H1 (cell line): ENCODE measurements at places on chromosomes 5 and 9. TPM values are rescaled to one million over a fixed set of nuclear protein-coding genes. Genes with fewer than 3 reads are reported as not detected.

Gene GMCL2
- 0.13 TPM in 1 of 2 replicates, not detected in the other for total RNA-seq

Gene LCNL1
- 0.15 TPM in 1 of 2 replicates, not detected in the other for total RNA-seq

Gene ERP44
- 14.1 and 15.6 TPM in 2 replicates for total RNA-seq

Gene TMEM171
- 1.0 and 1.5 TPM in 2 replicates for total RNA-seq

Gene DMRT3
- total RNA-seq = not detected in 2 replicates

Gene NRG2
- total RNA-seq = 0.21 and 0.54 TPM in 2 replicates

Gene SH3TC2
- total RNA-seq = 0.77 and 0.80 TPM in 2 replicates

Gene NPM1
- total RNA-seq = 4,042 and 4,211 TPM in 2 replicates

Gene FGF1
- 0.11 and 0.50 TPM in 2 replicates for total RNA-seq

GRCh38 chr5:38615981-38616451 is 59.6 kb upstream of the LIFR start:
- no peak overlapping the region for H3K27ac ChIP-seq
- H3K36me3 ChIP-seq = no peaks in the 10 kb centered on the region
- H3K27me3 ChIP-seq = no peaks in the 10 kb centered on the region
- no peak overlapping the region for H3K4me3 ChIP-seq
- DNase-seq = no peak
- H3K4me1 ChIP-seq = peaks cover 4% of the 10 kb centered on the region; the same call in 1 of the 2 replicates

DNA sequence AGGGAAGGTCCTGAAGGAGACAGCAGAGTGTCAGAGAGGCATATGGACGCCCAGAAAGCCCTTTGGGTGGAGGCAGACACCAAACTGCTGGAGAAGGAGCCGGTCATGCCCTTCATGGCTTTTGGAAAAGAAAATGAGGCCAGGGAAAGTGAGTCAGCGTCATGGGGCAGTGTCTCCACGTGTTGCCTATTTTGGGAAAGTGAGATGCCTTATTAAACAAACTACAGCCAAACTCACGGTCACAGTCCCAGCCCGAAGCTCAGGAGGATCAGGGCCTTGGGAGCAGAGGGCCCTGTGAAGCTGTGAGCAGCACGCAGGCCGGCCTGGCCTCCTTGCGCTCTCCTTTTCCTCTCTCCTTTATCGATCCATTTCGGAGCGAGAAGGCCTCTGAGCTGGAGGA is 25.0 kb downstream of the RGS3 start:
- no peaks in the 10 kb centered on the region for H3K36me3 ChIP-seq
- no peak overlapping the region for H3K4me3 ChIP-seq
- H3K27me3 ChIP-seq = no peaks in the 10 kb centered on the region
- peaks cover 7% of the 10 kb centered on the region for H3K4me1 ChIP-seq
- no peak for DNase-seq

DNA sequence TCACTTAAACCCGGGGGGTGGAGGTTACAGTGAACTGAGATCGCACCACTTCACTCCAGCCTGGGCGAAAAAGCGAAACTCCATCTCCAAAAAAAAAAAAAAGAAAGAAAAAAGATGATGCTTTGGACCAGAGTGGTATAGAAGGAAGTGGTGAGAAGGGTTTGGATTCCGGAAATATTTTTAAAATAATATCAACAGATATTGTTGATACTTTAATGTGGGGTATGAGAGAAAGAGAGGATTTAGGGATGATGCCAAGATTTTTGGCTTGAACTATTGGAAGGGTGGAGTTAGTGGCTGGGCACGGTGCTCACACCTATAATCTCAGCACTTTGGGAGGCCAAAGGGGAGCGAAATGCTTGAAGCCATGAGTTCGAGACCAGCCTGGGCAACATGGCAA is 49.6 kb upstream of the PLIN2 start:
- no peak overlapping the region for H3K4me3 ChIP-seq
- no peaks in the 10 kb centered on the region for H3K36me3 ChIP-seq
- no peaks in the 10 kb centered on the region for H3K27me3 ChIP-seq

DNA sequence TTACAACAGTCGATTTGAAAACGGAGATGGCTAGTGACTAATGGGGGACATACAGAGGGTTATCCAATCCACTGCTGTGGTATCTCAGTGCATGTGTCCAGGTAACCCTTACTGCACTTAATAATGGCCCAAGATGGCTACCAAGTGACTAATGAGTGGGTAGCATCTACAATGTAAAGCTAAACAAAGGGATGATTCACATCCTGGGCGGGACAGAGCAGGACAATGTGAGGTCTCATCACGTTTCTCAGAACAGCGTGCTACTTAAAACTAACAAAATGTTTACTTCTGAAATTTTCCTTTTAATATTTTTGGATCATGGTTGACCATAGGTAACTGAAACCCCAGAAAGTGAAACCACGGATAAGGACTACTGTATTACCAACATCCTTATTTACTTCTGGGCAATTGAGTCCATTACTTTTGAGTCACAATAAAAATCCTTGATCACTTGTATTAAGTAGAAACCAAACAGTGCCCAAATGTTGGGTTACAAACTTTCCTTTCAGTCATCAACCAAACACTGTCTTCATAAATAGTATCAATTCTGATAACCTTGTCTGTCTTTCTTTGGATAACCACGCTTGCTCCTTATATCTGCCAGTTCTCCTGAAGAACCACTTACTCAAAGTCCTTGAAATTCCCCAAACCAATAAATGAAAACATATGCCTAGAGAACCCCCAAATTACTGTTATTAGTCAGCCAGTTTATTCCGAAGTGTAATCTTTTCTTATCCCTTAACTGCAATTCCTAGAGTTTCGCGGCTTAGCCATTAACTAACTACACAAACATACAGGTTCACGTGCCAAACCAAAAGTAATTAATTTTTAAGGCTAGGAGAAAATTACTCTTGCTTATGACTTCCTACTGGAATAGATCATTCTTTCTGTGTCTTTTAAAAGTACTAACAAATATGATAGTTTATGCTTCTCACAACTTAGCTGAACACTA is 59.7 kb downstream of the ELL2 start:
- H3K27me3 ChIP-seq = no peaks in the 10 kb centered on the region
- no peak for DNase-seq
- H3K4me1 ChIP-seq = peaks cover 3% of the 10 kb centered on the region; the same call in 1 of the 2 replicates

DNA sequence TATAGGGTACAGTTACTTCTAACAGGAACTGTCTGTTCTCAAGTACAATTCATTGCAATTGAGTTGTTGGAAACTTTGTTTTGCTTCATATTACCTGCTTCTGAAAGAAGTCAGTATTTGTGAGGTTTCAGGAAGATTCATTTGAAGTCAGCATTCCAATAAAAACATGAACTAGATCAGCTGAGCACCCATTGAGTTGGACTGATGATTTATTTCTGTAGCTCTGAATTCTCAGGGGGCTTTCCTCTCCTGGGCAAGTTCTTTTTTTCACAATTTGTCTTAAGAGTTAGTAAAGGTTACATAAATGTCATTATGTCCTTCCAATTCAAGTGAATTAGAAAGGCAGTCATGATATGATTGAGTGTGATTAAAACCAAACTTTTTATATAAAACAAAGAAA is 16.2 kb upstream of the KIF2A start:
- no peaks in the 10 kb centered on the region for H3K27me3 ChIP-seq
- H3K4me1 ChIP-seq = no peaks in the 10 kb centered on the region
- no peak overlapping the region for H3K27ac ChIP-seq
- no peak for DNase-seq
- H3K36me3 ChIP-seq = no peaks in the 10 kb centered on the region

DNA sequence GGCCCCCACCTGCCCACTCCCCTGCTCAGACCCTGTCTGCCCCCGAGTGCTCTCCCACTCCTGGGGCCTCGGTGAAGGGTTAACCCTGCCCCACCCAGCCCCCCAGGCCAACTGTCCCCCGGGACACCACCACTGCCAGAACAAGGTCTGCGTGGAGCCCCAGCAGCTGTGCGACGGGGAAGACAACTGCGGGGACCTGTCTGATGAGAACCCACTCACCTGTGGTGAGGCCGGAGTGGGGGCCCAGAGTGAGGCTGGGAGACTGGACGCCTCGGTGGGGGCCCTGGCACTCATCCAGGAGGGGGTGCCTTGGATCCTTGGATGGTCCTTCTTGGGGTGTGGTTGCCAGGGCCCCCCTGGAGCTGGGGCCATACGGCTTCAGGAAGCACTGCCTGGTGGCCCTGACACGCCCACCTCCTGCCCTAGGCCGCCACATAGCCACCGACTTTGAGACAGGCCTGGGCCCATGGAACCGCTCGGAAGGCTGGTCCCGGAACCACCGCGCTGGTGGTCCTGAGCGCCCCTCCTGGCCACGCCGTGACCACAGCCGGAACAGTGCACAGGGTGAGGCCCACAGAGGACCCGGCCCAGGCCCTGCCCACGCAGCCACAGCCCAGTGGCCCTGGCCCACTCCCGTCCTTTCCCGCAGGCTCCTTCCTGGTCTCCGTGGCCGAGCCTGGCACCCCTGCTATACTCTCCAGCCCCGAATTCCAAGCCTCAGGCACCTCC is 2.1 kb downstream of the MAMDC4 start:
- H3K4me3 ChIP-seq = no peak overlapping the region
- no peak overlapping the region for H3K27ac ChIP-seq
- no peak for DNase-seq
- peaks cover 7% of the 10 kb centered on the region; the same call in 1 of the 2 replicates for H3K36me3 ChIP-seq

- H3K4me3 ChIP-seq = no peak overlapping the region
- no peak overlapping the region for H3K27ac ChIP-seq
- DNase-seq = no peak
- no peaks in the 10 kb centered on the region for H3K36me3 ChIP-seq
These were observed 93.4 kb downstream of the KCNIP1 start for GRCh38 chr5:170597109-170597751.

DNA sequence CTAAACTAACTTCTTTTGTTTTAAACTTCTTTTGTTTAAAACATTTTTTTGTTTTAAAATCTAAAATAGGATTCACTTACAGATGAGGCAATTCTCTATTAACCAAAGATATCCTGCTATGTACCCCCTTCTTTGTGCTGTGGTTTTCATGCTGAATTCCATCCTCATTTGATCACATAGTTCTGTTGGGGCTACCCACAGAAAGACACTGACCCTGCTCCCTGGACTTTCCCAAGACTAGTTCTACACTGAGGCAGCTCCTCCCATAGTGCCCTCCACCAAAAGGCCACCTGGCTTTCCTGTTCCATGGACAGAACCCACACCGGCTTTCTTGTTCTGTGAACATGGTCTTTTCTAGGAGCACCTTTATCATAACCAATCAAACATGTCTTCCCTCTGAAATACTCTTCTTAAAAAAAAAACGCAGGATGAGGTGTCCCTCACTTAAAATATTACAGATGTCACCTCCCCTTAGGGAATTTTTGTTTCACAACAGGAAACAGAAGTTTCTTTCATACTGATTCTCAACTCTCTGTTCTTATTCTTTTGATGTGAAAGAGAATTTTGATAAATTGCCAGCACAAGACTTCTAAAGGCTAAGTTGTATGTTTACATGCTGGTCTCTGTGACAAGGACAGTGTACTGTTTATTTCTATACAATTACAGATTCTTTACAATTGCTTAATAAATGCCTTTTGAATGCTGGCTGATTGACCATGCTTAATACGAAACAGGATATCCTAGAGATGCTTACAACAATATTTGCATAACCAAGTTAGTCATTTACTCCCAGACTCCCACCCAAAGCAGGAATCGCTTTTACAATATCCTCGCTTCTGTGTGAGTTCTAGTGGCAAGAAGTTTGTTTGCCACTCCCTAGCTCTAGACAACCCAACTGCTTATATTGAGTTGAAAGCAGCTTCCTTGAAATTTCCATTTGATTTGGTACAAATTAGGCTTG is 300.4 kb downstream of the DTWD2 start:
- H3K27ac ChIP-seq = no peak overlapping the region
- H3K4me3 ChIP-seq = no peak overlapping the region
- no peaks in the 10 kb centered on the region for H3K4me1 ChIP-seq
- no peak for DNase-seq
- no peaks in the 10 kb centered on the region for H3K36me3 ChIP-seq
- no peaks in the 10 kb centered on the region for H3K27me3 ChIP-seq

GRCh38 chr9:34927061-34927460 is 31.0 kb upstream of the PHF24 start:
- no peaks in the 10 kb centered on the region for H3K36me3 ChIP-seq
- DNase-seq = no peak
- H3K4me3 ChIP-seq = no peak overlapping the region
- no peaks in the 10 kb centered on the region for H3K4me1 ChIP-seq
- no peak overlapping the region for H3K27ac ChIP-seq

DNA sequence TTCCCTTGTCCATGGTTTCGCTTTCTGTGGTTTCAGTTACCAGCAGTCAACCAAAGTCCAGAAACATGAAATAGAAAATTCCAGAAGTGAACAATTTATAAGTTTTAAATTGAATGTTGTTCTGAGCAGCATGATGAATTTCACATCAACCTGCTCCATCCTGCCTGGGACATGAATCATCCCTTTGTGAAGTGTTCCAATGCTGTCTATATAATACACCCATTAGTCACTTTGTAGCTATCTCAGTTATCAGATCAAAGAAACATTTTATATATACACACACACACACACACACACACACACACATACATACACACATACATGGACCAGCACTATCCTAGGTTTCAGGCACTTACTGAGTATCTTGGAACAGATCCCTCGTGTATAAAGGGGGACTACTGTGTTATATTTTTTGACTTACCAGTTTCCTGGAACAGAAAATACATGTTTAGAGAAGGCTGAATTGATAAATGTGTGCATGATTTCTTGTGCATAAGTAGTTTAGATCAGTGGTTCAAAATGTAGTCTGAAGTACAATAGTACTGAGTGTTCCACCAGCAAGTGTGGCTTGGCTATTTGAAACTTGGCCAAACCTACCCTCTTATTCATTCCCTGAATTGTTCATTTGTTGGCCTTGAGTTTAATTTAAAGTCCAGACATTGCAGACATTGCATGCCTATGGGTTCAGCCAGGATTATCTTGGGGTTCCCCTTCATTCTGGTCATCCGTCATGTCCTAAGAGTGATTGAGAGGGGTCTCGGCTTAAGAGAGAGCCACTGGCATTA is 510.0 kb downstream of the GADD45G start:
- no peaks in the 10 kb centered on the region for H3K4me1 ChIP-seq
- no peaks in the 10 kb centered on the region for H3K36me3 ChIP-seq
- no peak for DNase-seq
- H3K27ac ChIP-seq = no peak overlapping the region
- H3K4me3 ChIP-seq = no peak overlapping the region
- no peaks in the 10 kb centered on the region for H3K27me3 ChIP-seq

GRCh38 chr9:16985559-16986348 is 115.3 kb upstream of the BNC2 start:
- H3K27ac ChIP-seq = no peak overlapping the region
- H3K36me3 ChIP-seq = no peaks in the 10 kb centered on the region
- no peak overlapping the region for H3K4me3 ChIP-seq
- H3K27me3 ChIP-seq = no peaks in the 10 kb centered on the region
- peaks cover 4% of the 10 kb centered on the region; the same call in 1 of the 2 replicates for H3K4me1 ChIP-seq
- no peak for DNase-seq

GRCh38 chr5:127517110-127517479 is 345 bp upstream of the PRRC1 start:
- peak overlapping the region; percentile 90; the same call in 1 of the 2 replicates for H3K4me3 ChIP-seq
- peaks cover 11% of the 10 kb centered on the region; the same call in 1 of the 2 replicates for H3K36me3 ChIP-seq
- H3K4me1 ChIP-seq = peaks cover 3% of the 10 kb centered on the region; the same call in 1 of the 2 replicates
- DNase-seq = no peak

DNA sequence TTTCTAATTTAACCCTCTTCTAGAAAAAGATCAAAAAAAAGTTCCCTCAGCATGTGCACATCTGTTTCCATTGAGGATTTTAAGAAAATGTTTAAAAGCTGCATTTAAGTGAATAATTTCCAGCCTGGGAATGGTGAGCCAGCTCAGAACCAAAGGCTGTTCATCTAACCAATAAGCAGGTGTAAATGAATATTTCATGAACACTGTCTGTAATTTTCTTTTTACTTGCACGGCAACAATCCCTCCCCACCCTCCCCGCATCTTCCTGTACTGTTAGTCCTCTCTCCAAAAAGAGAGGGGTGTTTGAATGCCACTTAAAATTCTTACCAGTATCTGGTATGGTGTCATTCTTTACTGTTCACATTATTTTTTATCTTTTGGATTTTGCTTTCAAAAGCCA is 425.6 kb downstream of the PDE4D start:
- H3K27ac ChIP-seq = no peak overlapping the region
- no peak overlapping the region for H3K4me3 ChIP-seq
- H3K4me1 ChIP-seq = no peaks in the 10 kb centered on the region
- H3K36me3 ChIP-seq = no peaks in the 10 kb centered on the region
- DNase-seq = no peak
